ENCODE measurements at places on chromosomes 3 and 15.

- peak; percentile 22 for DNase-seq
These were observed 683 bp downstream of the UBE2Q2 start for GRCh38 chr15:75843678-75844581.

GRCh38 chr3:193014902-193015301 lies 97.2 kb upstream of the MB21D2 start:
- DNase-seq, result no peak

DNA sequence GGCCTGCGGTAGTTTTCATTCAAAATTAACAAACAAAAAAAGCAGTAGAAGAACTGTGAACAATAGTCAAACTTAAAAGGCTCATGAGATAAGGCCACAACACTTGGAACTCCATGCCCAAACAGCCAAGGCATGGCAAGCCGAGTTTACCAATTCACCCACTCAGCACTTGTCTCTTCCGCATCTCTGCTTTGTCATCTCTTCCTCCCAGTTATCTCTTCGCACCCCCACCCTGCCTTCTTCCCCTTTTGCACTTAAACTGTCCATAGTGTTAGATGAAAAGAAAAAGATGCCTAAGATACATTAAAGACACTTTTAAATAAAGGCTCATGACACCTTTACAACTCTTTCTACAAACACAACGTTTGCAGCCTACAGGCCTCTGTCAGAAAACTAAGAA lies 11.1 kb downstream of the TLE3 start:
- no peak for DNase-seq

DNA sequence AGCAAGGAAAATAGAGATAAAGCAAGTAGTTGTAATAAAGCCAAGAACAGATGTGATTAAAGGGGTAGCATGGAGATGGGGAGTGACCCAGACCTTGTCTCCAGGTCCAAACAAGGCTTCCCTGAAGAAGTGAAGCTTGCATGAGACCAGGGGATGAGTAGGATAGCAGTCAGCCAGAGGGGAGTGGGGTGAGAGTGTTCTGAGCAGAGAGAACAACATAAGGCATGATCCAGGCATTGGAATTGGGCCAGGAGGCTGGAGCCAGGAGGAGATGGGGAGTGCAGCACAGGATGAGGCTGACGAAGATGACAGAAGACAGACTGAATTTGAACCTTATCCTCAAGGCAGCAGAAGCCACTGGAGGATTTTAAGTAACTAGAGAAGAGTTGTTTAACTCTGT lies 7.2 kb downstream of the TMOD2 start:
- DNase-seq, result peak; percentile 60

DNA sequence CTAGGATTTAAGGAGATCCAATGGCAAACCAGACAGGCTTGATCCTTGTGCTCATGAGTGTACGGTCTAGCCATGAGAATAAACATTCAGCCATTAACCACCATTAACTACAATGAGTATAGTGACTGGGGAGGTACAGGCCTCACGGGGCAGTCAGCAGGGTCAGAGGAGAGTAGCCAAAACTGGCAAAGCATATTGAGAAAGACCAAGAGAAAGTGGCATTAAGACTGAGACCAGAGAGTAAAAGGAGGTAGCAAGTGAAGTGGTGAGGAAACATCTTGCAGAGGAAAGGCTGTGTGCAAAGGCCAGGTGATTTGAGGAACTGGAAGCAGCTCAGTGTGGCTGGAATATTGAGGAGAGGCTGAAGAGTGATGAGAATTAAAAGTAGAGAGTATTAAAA lies 407.2 kb upstream of the LMCD1 start:
- no peak for DNase-seq

Measured in HFFc6 (cell line).